ENCODE measurements at places on chromosomes 6 and 20.

DNA sequence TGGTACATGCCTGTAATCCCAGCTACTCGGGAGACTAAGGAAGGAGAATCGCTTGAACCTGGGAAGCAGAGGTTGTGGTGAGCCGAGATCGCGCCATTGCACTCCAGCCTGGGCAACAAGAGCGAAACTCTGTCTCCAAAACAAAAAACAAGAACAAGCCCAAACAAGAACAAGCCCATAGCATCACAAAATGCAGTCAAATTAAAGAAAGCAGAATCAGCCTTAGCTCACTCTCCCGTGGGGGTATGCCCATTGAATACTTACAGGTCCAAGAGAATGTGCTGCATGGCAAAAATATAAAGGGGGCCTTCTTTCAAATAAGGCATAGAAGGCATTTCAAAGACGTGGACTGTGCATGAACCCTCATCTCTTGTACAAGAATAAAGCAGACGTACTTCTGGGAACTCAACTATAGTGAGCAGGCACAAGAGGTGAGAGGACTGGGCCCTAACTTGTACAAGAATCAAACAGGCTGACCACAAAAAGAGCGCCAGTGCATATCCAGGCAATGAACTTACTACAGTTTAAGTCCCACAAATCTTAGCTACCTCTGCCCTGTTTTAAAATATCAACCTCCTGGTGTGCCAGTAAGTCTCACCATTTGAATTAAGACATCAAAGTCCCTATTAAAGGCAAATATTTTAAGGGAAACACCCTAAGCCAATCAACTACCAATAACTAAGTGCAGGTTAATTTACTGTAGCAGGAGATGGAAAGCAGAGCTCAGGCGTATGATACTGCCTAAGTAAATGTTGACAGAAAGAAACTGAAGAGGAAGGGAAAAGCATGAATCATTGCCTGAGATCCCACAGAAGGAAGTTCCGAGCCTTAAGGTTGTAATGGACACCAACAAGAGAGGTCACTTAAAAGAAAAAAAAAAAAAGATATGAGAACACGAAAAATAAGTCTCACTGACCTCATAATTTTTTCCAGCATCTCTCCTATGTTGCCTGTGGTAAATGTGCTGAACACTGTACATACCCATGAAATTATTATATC lies 37.4 kb downstream of the TOMM6 start:
- no peak for DNase-seq

DNA sequence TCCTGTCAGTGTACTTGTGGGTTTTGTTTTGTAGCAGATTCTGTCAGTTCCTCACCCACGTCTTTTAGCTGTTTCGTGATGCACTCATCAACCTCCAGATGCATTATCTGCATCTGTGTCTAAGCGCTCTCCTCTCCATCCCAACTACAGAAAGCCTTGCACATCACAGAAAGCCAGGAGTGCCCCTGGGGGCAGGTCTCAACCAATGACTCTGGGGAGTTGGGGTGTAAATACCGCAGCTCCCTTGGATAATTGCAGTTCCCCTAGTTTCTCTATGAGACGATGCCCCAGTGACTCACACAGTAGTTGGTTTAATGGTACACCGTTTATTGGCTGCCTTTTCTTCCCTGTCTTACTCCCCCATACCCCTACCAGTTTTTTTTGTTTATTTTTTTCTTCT lies 158.1 kb downstream of the SOX4 start:
- DNase-seq = no peak

- peak; percentile 75 for DNase-seq
Observed at GRCh38 chr6:149863698-149864577, at the start of gene LRP11. Gene LRP11 (minus strand): TSS chr6:149864359. CDS start chr6:149864020, 339 bp downstream.

- DNase-seq = no peak
Observed at GRCh38 chr6:7561153-7561964, 19.9 kb downstream of the DSP start.

DNA sequence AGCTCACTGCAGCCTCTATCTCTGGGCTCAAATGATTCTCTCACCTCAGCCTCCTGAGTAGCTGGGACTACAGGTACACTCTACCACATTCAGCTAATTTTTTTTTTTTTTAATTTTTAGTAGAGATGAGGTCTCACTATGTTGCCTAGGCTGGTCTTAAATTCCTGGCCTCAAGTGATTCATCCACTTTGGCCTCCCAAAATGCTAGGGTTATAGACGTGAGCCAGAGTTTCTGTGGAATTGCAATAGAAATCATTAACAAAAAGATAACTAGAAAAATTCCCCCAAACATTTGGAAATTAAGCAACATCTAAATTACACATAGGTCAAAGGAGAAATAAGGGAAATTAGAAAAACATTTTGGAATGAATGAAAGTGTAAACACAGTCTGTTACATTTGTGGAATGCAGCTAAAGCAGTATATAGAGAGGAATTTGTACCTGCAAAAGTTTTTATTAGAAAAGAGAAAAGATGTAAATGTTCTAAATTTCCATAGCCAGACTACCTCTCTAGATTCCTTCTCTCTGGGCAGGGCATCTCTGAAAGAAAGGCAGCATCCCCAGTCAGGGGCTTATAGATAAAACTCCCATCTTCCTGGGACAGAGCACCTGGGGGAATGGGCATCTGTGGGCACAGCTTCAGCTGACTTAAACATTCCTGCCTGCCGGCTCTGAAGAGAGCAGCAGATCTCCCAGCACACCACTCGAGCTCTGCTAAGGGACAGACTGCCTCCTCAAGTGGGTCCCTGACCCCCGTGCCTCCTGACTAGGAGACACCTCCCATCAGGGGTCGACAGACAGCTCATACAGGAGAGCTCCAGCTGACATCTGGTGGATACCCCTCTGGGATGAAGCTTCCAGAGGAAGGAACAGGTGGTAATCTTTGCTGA lies 51.3 kb downstream of the ATRN start:
- no peak for DNase-seq

DNA sequence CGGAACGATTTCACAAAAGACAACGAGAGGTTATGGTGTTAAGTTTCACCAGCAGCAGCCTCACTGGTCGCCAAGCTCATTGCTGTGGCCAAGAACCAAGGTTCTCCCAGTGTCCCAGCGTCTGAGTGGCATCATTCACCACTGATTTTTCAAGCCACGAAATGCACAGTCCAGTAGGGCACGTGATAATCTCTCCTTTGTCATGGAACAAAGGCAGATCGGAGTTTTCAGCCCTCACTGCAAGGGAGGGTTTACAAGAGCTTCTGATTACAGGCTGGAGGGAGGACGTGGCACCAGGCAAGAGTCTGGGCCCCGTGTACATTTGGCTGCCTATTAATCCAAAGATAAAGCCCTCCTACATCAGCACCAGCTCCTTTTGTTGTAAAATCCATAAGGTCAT lies 2.0 kb downstream of the CD24 start:
- DNase-seq = no peak

DNA sequence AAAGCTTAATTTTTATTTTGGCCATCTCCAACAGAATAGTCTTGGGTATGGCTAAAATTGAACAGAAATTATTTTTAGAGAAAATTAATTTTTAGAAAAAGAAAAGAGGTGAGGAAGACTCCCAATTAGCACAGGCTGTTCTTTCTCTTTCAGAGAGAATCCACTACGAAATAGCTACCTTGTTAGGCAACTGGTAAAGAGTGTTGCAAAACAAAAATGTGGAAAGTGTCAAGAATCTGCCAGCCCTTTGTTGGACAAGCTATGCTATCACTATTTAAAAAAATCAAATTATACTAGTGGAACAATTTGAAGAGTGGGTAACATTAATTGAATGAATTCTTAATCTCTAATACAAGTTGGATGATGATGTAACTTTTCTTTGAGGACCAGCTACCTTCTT lies 19.2 kb upstream of the ZSCAN9 start:
- DNase-seq = no peak

- DNase-seq = no peak
Observed at GRCh38 chr6:8335896-8336295, 99.4 kb downstream of the SLC35B3 start.

- no peak for DNase-seq
Observed at GRCh38 chr6:64238071-64238470, 602.5 kb downstream of the PHF3 start.

DNA sequence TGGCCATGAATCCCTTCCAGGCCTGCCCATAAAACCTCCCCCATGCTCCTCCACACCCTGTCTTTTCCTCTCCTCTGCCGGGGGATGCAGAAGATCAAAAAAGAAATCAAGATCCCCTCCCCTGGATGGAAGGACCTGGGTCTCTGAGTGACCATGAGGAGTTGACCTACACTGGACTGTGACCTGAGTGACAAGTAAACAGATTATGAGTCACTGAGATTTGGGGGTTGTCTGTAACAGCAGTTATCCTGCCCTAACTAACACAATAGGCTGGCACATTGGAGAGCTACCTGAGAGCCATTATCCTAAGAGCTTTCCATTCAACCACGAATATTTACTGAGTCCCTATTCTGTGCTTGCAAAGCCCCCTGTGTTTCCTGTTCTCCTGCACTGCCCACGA lies 28.4 kb upstream of the SIRPA start:
- DNase-seq = no peak

- DNase-seq = no peak
Observed at GRCh38 chr20:50562262-50562701, 52.1 kb downstream of the PTPN1 start.

DNA sequence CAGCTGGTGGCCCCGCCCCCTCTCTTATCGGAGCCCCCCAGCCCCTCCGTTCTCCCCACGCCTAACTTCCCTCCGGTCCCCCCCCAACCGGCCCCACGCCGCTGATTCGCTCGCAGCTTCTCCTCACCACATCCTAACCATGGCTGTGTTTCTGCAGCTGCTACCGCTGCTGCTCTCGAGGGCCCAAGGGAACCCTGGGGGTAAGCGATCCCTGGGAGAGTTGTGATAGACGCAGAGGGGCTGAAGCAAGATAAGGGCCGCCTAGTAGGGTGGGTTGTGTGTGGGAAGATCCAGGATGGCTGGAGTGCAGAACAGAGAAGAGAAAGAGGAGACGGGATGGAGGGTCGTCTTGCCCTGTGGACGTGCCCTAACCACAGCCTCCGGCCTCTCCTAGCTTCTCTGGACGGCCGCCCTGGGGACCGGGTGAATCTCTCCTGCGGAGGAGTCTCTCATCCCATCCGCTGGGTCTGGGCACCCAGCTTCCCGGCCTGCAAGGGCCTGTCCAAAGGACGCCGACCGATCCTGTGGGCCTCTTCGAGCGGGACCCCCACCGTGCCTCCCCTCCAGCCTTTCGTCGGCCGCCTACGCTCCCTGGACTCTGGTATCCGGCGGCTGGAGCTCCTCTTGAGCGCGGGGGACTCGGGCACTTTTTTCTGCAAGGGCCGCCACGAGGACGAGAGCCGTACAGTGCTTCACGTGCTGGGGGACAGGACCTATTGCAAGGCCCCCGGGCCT lies at the start of gene MPIG6B:
Gene MPIG6B (plus strand): TSS at position 129 of the 735 bp plus-strand sequence. CDS start 11 bp downstream, at position 140.
- no peak for DNase-seq

DNA sequence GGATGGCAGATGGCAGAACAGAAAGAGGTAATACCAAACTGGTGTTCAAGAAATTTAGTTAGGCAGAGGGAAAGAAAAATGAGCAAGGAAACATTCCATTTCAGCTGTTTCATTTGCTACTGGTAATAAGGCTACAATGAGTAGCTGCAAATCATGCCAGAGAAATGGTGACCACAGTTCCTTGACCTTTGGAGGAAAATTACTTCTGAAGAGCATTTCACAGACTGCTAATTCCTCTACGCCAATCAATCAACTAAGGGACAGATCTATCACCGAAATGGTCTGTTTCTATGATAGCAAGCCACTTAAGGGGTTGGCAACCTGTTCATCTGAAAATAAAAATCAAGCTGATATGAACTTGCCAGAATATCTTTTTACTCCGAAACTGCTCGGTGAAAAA lies 119.5 kb downstream of the PTPRK start:
- DNase-seq = no peak

DNA sequence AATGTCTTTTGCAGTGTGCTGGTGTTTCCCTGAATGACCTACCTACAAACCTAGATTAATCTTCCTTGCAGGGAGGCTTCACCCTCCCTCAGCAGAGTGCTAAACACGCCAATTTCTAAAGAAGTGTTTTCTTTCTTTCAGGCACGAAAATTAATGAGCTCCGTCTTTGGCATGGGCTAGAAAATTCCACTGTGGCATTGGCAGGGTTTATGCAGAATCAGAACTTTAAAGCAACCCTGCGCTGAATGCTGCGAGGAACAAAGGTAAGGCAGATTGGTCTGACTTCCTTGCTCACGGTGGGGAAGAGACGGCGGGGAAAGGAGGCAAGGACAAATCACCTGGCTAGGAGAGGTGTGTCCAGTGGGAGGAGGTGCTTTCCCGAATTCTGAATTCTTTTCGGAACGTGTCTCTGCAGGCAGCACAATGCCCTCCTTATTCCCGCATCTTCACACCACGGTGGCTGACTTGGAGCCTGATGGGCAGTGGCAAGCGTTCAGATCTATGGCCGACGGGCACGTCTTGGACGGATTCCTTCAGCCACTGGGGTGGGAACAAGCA lies 6.2 kb upstream of the BANF2 start:
- no peak for DNase-seq

- no peak for DNase-seq
Observed at GRCh38 chr20:19009081-19009688, 195.6 kb downstream of the SCP2D1 start.

- no peak for DNase-seq
Observed at GRCh38 chr20:2327620-2328555, 32.1 kb downstream of the TGM3 start.

- no peak for DNase-seq
Observed at GRCh38 chr6:99187429-99187828, 162.0 kb downstream of the FAXC start.

DNA sequence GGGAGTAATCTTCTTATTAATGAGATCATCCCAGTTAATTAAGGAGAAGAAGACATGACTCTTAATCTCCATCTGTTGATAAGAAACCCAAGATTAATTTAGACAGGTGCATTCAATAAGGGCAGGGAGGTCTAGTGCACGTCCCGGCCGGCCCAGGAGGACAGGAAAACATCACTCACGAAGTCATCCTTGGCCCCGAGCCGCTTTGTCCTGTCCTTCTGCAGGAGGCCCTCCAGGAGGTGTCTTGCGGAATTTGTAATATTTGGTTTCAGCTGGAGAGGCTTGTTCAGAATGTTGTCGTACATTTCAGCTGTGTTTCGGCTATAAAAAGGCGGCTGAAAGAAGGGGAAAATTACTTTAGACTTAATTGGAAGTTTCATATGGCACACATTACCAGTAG lies 118.4 kb upstream of the SLC2A12 start:
- DNase-seq = no peak
